Lower lobe of right lung (tissue), 2 donors: ENCODE measurements at places on chromosomes 2 and 18. TPM values are rescaled to one million over a fixed set of nuclear protein-coding genes. Genes with fewer than 3 reads are reported as not detected.

DNA sequence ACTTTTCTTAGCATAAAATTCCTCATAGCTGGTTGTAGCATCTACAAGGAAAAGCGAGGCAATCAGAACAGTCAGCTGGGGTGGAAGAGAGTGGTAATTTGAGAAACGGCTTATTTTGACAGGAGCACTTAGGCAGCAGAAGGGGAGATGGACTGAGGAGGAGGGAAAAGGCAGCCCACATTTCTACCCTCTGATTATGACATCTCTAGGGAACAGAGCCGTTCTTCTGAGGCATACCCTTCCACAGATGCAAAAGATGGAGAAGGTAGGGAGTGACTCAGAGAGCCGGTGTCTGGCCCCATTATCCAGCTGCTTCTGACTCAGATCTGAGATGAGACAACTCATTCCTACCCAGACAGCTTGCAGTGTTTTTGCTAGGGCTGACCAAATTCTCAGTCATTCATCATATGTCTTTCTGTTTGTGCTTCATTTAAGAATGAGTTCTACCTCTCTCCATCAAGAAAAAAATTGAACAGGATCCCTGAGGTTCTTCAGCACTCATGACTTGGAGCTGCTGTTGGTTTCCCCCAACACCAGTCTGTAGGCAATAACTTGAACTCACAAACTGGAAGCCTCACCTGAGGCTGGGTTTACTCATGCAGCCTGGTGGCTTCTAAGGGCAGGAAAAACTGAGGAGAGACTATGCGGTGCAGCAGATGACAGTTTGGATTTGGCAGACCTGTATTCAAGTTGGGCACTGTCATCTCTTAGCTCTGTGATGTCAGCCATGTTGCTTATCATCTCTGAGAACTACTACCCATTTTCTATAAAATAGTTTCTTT lies 15.9 kb upstream of the SEC11C start:
- DNase-seq: no peak
- no peaks in the 10 kb centered on the region for H3K4me1 ChIP-seq
- H3K27me3 ChIP-seq: peaks cover 10% of the 10 kb centered on the region

The TFPI gene
- total RNA-seq: 311 TPM

The MGAT4A gene
- total RNA-seq: 82.0 TPM

GRCh38 chr2:119421741-119422140 lies 9.9 kb upstream of the TMEM37 start:
- peaks cover 11% of the 10 kb centered on the region for H3K4me1 ChIP-seq
- no peak overlapping the region for H3K27ac ChIP-seq
- H3K27me3 ChIP-seq: no peaks in the 10 kb centered on the region

GRCh38 chr18:58309610-58310239 lies 265.7 kb downstream of the NEDD4L start:
- H3K4me3 ChIP-seq: no peak overlapping the region
- DNase-seq: no peak
- H3K4me1 ChIP-seq: peaks cover 53% of the 10 kb centered on the region

GRCh38 chr18:66523219-66523991 lies 80.5 kb downstream of the CDH19 start:
- no peak for DNase-seq
- no peaks in the 10 kb centered on the region for H3K27me3 ChIP-seq
- no peak overlapping the region for H3K4me3 ChIP-seq

The SLC35F6 gene
- total RNA-seq: 49.3 TPM

The CCDC85A gene
- 17.0 TPM for total RNA-seq

The COL6A3 gene
- total RNA-seq: 114 TPM

The CNRIP1 gene
- 20.8 TPM for total RNA-seq

- peaks cover 76% of the 10 kb centered on the region for H3K4me1 ChIP-seq
- H3K36me3 ChIP-seq: no peaks in the 10 kb centered on the region
- no peaks in the 10 kb centered on the region for H3K27me3 ChIP-seq
- no peak overlapping the region for H3K4me3 ChIP-seq
These were observed 120.5 kb downstream of the ZFP36L2 start for GRCh38 chr2:43105586-43106558.

- H3K4me1 ChIP-seq: peaks cover 19% of the 10 kb centered on the region
- H3K4me3 ChIP-seq: no peak overlapping the region
- no peaks in the 10 kb centered on the region for H3K27me3 ChIP-seq
- no peak for DNase-seq
- H3K36me3 ChIP-seq: no peaks in the 10 kb centered on the region
- H3K27ac ChIP-seq: no peak overlapping the region
These were observed 5.2 kb upstream of the MAP3K2 start for GRCh38 chr2:127392828-127393578.

GRCh38 chr2:115183144-115183543 lies 740.7 kb downstream of the DPP10 start:
- DNase-seq: no peak
- H3K4me1 ChIP-seq: no peaks in the 10 kb centered on the region
- no peaks in the 10 kb centered on the region for H3K27me3 ChIP-seq
- no peak overlapping the region for H3K4me3 ChIP-seq
- H3K36me3 ChIP-seq: no peaks in the 10 kb centered on the region

GRCh38 chr2:223880796-223881195 lies 43.4 kb upstream of the AP1S3 start:
- H3K4me1 ChIP-seq: no peaks in the 10 kb centered on the region
- no peaks in the 10 kb centered on the region for H3K27me3 ChIP-seq
- DNase-seq: no peak
- H3K27ac ChIP-seq: no peak overlapping the region
- no peak overlapping the region for H3K4me3 ChIP-seq

- DNase-seq: no peak
- no peaks in the 10 kb centered on the region for H3K27me3 ChIP-seq
- no peak overlapping the region for H3K4me3 ChIP-seq
- no peaks in the 10 kb centered on the region for H3K4me1 ChIP-seq
- H3K27ac ChIP-seq: no peak overlapping the region
These were observed 356.2 kb downstream of the ZNF521 start for GRCh38 chr18:24995755-24996154.

The AQP12A gene
- not detected for total RNA-seq

DNA sequence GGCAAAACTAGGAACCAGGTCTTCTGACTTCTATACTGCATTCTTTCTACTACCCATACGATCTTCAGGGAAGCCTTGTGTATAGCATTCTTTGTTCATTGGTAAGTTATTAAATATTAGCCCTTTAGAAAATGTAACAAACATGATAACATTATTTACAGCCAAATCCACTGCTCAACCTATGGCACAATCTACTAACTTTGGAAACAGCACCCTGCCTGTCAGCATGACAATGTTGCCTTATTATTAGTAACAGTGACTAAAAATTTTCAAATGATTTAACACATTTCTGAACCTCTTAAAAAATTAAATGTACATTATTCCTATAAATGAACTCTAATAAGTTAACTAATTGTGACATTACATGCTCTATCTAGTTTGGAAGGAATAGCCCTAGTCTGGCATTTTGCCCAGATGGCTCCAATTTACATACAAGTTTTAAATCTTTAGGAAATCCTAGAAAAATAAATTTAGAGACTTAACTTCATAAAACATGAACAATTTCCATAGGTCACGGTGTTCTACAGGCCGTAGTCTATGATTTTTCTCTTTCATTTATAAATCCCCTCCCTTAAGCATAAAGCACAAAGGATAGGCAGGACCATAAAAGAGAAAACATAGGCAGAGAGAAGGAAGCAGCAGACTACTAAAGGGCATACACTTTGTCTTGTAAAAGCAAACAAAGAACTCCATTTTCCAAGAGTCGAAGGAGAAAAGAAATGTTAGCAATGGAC lies 33.7 kb downstream of the YES1 start:
- no peak overlapping the region for H3K27ac ChIP-seq
- H3K4me3 ChIP-seq: no peak overlapping the region
- peaks cover 4% of the 10 kb centered on the region for H3K36me3 ChIP-seq
- no peaks in the 10 kb centered on the region for H3K27me3 ChIP-seq
- no peaks in the 10 kb centered on the region for H3K4me1 ChIP-seq
- no peak for DNase-seq

DNA sequence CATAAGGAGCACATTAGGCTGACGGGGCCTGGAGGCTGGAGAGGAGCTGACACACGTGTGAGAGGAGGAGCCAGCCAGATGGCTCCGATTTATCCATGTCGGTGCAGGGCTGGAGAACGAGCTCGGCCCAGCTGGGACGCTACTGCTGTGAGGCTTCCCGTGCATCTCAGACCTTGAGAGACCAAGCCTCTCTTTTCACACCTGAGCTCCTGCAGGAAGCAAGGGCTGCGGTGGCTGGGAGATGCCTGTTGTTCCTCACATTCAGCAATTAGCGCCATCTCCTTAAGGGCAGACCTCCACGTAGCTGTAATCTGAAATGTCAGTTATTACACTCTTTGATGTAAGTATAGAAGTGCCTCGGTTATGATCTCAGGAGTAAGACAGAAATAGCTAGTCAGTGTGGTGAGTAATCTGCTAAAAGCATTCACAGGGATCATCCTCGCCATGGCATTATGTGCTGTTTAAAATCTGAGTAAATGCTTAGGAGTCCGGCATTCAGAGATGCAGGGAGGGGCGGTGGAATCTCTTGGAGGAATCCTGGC lies 107.9 kb downstream of the PRKCE start:
- H3K27ac ChIP-seq: no peak overlapping the region
- H3K27me3 ChIP-seq: no peaks in the 10 kb centered on the region
- peaks cover 14% of the 10 kb centered on the region for H3K4me1 ChIP-seq
- no peak overlapping the region for H3K4me3 ChIP-seq

The DSEL gene
- 11.1 TPM for total RNA-seq

The ACAA2 gene
- 71.3 TPM for total RNA-seq

DNA sequence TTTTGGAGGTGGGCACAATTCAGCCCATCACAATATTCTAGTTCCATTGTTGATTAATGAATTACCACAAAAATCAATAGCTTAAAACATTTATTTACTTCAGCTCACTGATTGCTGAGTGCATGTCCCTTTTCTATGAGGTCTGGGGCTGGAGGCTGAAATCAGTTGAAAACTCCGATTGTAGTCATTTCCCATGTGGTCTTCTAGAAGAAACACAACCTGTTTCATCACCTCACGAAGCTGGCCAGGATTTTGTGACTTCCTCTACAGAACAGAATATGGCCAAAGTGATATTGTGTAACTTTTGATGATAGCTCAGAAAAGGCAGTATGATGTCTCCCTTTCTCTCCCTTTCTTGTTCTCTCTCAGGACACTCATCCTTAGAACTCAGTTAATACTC lies 44.1 kb upstream of the CYRIA start:
- H3K4me1 ChIP-seq: no peaks in the 10 kb centered on the region
- H3K27me3 ChIP-seq: no peaks in the 10 kb centered on the region
- no peak for DNase-seq
- no peaks in the 10 kb centered on the region for H3K36me3 ChIP-seq
- no peak overlapping the region for H3K4me3 ChIP-seq
- no peak overlapping the region for H3K27ac ChIP-seq

DNA sequence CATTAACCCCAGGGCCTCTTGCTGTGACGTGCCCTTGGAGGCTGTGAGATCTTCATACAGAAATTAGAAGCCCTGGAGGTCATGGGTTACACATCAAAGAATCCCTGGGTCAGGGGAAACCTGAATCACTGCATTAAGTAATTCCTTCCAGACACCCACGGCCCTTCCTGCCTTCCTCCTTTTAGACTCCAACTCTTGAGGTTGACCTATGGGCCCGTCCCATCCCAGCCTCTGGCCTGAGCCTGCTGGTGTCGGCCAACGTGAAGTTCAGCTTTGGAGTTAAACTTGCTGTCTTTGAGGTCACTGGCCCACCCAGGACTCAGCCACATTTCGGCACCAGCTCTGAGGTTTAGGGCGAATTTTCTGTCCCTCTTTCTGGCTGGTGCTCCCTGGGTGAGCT lies 198.3 kb downstream of the ACKR3 start:
- H3K27me3 ChIP-seq: no peaks in the 10 kb centered on the region
- H3K4me1 ChIP-seq: no peaks in the 10 kb centered on the region
- H3K27ac ChIP-seq: no peak overlapping the region
- no peak overlapping the region for H3K4me3 ChIP-seq
- H3K36me3 ChIP-seq: no peaks in the 10 kb centered on the region
- DNase-seq: peak; percentile 61

The FECH gene
- 25.7 TPM for total RNA-seq

- H3K4me3 ChIP-seq: no peak overlapping the region
- no peak for DNase-seq
- H3K27me3 ChIP-seq: no peaks in the 10 kb centered on the region
These were observed 334.6 kb upstream of the LYPD1 start for GRCh38 chr2:133004623-133005022.

The ACTG2 gene
- total RNA-seq: 22.2 TPM

GRCh38 chr18:32910694-32911296 lies 138.0 kb upstream of the KLHL14 start:
- no peak for DNase-seq
- H3K36me3 ChIP-seq: no peaks in the 10 kb centered on the region
- no peak overlapping the region for H3K4me3 ChIP-seq
- H3K27ac ChIP-seq: no peak overlapping the region
- H3K27me3 ChIP-seq: no peaks in the 10 kb centered on the region

- no peak overlapping the region for H3K4me3 ChIP-seq
- no peaks in the 10 kb centered on the region for H3K36me3 ChIP-seq
- DNase-seq: peak; percentile 80
- H3K27ac ChIP-seq: peak overlapping the region; percentile 46
- peaks cover 32% of the 10 kb centered on the region for H3K4me1 ChIP-seq
- H3K27me3 ChIP-seq: no peaks in the 10 kb centered on the region
These were observed 113.2 kb downstream of the USP34 start for GRCh38 chr2:61357681-61358080.

DNA sequence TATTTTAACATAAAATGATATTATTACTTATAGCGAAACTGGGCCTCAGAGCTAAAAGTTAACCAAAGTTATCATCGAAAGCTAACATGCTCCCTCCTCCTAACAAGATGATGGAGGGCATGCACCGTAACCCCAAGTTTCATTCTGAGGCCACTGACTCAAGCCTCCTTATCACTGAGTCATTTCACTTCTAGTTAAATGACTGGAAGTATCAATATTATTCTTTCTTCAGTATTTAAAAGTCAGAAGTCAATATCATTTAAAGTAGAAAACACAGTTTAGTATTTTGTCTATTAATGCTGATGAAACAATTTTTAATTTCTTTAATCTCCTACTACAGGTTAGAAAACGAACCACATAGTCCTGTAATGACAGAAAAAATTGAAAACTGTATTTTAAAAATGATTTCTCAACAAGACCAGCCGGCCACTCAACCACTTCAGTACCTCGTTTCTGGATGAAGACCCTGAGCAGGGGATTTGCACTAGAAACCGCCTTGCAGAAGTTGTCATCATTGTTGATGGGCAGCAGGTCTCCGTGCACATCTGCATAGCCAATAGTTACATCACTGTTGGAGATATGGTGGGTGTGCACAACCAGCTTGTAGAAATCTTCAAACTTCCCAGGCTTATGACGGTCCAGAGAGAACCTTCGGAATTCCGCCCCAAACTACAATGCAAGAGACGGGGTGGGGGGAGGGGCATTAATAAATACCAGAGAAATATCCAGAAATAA lies 44.9 kb downstream of the PARD6G start:
- no peak for DNase-seq
- no peaks in the 10 kb centered on the region for H3K4me1 ChIP-seq
- no peak overlapping the region for H3K27ac ChIP-seq
- no peaks in the 10 kb centered on the region for H3K27me3 ChIP-seq

DNA sequence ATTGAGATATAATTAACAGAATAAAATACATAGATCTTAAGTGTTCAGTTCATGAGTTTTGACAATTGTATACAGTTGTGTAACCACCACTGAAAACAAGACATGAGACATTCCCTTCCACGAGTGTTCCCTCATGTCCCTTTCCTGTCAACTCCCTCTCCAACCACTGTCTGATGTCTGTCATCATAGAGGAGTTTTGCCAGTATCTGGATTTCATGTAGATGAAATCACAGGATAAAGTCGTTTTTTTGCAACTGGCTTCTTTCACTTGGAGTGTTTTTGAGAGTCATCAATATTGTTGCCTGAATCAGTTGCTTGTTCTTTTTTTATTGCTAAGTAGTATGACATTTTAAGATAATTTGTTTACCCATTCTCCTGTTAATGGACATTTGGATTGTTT lies 52.7 kb downstream of the RBMS1 start:
- H3K27ac ChIP-seq: no peak overlapping the region
- H3K27me3 ChIP-seq: no peaks in the 10 kb centered on the region
- H3K4me3 ChIP-seq: no peak overlapping the region
- no peak for DNase-seq
- no peaks in the 10 kb centered on the region for H3K36me3 ChIP-seq
- H3K4me1 ChIP-seq: no peaks in the 10 kb centered on the region
